Activated naive CD4-positive, alpha-beta T cell treated with Interleukin-2 at 50 U/mL for 16 hours (primary cell): ENCODE measurements at places on chromosomes 2 and 18.

GRCh38 chr18:26488417-26489009, 59.8 kb downstream of the KCTD1 start:
- DNase-seq: no peak

DNA sequence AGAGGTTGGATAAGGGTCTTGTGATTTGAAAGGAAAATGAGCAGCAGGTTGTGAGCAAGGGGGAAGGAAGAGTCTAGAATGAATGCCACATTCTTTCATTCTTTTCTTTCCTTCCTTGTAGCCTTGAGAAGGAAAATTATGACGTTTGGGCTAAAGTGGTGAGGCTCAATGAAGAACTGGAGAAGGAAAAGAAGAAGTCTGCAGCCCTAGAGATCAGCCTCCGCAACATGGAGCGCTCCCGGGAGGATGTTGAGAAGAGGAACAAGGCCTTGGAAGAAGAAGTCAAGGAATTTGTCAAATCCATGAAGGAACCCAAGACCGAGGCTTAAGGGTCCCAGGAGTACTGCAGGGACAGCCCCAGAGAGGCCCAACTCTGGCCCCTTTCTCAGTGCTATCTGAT, 45.3 kb downstream of the BMP10 start:
- DNase-seq: no peak

DNA sequence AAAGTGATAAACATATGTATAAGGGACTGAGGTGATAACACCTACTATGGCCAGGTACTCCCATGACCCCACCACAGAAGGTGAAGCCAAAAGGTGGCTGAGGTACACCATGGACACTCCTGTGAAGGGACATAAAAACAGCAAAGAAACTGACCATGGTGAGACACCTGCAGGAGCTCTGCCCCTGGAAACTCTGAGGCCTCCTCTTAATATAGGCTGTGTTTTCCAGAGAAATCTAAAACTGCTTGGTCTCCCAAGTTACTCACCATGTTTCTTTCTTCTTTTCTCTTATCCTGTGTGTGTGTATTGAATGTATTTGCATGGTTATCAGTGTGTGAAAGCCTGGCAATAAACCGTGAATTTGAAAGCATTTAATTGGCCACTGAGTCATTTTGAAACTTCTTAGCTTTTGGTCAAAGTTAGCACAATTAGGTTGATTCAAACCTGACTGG, 739.3 kb upstream of the GCFC2 start:
- no peak for DNase-seq

DNA sequence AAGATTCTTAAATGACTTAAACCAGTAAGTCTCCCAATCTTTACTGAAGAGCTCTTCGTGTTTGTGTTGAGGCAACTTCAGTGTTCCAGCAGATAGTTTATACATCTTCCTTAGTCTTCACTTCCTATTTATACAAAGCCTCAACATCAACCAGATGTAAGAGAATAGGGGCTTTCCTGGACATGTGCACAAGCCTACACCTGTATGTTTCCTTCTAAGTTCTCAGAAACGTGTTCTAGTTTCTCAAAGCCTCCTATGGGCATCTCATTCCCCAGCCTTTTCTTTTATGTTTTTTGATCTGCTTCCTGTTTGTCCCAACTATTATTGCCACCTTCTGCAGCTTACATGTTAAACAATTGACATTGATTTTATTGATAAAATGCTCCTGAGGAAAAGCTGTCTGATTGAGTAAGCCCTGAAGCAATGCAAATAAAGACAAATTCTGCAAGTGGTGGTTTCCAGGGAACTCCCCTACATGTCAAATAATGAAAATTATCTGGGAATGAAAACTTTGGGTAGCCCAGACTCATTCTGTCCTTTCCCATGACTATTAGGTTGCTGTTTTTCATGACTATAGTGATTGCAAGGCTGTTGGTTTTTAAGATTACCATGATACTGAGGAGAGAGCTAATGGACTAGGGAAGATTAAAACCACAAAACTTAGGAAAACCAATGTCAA, 663.3 kb upstream of the ACVR2A start:
- no peak for DNase-seq

GRCh38 chr18:12464731-12465130, 57.0 kb downstream of the PRELID3A start:
- DNase-seq: no peak

GRCh38 chr2:114119862-114120261, 230.0 kb downstream of the ACTR3 start:
- no peak for DNase-seq

DNA sequence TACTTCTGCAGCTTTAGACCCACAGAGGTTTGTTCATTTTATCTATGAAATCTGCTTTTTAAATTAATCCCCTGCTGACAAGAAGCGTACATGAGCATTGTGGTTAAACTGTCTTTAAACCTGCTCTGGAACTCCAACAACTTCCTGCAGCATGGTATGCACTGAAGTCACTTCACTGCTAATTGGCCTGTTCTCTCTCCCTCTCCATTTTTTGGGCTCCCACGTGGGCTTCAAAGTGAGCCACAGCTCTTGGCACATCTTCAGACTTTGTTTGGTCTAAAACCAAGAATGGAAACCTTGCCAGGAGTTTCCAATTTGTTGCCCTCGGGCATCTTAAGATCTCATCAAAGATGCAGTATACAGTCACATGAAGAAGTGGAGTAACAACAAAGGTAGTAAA, 311.4 kb downstream of the LRRTM1 start:
- DNase-seq: no peak
